ENCODE measurements at places on chromosomes 16 and 17.

DNA sequence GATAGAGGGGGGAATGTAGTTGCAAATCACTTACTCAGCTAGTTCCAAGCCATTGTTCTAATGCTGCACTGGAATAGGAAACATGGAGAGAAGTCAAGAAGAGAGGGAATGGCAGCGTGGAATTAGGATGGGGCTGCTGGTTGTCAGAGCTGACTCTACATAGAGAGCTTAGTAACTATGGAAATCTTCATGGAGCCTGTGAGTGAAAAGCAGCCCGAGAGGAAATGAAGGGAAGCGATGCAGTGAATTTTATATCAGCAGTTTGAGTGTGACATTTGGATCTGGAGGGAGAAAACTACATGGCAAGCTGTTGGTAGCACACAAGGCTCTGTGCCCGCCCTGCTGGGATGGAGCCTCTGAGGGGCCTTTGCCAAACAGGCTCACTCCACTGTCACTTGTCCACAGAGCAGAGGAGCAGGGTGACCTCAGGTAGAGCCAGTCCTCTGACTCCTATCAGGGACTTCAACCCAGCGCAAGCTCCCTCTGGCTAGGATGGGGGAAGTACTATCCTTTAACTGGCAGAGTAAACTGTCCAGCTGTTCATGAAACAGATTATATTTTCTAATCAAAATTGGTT is 27.9 kb upstream of the PMFBP1 start:
- DNase-seq = no peak

DNA sequence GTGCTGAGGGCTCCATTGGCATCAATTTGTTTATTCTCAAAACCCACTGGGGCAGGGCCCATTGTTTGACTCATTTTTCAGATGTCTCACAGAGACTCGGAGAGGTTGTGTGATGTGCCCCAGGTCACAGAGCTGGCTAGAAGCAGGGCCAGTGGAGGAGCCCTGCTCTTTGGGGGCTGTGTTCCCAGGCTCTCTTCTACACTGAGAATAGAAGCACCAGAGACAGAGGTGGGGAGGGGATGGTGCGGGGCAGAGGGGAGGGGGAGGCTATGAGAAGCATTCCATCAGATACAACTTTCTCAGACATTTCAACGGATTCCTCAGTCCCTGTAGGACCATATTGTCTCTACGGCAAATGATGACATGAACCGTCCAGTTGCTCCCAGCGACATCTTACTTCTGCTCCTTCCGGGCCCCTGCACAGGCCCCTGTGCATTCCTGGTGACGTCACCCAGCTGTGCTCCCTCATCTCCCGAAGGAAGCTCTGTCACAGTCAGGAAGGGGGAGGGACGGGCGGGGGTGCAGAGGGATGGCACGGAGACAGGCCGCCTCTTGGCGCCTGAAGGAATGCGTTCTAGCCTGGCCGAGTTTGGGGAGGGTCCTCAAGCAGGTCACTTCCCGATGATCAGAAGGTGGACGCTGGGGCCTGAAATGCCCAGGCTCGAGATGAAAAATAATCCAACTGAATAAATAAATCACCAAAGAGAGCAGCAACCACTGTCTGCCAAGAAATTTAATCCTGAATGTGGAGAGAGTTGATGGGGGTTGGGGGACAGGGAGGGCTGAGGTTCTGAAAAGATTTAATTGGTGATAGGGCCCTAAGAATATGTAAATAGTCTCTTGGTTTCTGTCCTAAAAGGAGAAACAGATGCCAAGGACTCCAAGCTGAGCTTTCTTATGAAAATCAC is 114.1 kb downstream of the NOG start:
- no peak for DNase-seq

- DNase-seq = no peak
These were observed 1015.1 kb upstream of the EEF2KMT start for GRCh38 chr16:6112700-6113099.

DNA sequence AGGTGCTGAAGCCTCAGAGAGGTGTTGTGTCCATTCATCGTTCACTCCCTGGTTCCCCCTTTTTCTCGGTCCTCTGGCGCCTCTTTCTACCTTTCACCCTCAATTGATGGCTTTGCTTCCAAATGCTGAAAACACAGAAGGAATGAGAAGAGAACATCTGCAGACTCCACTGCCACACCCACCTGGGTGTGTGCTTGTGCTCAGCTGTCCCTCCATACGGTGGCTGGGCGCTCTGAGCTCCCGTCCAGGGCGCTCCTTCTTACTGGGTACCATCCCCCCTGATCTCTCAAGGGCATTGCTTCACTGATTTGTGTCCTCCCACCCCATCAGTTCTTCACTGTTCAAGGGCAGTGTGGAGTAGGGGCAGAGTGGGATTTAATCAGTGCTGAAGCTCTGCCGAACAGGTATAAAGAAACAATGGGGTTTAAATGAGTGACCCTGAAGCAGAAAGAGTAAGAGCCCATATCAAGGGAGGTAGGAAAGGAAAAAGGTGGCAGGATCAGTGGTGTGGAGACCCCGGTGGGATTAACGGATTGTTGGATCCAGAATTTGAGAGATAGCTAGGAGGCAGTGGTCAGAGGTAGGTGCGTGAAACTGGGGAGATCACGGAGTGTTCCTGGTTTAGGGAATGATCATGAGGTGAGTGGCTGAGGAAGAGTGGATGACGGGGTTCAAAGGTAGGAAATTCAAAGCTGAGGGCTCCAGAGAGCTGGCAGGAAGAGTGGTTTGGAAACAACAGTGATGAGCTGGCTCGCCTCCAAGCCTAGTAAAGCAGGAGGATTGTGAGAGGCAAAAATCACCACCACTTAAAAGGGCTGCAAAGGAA is 40.8 kb downstream of the MRTFB start:
- DNase-seq = no peak

DNA sequence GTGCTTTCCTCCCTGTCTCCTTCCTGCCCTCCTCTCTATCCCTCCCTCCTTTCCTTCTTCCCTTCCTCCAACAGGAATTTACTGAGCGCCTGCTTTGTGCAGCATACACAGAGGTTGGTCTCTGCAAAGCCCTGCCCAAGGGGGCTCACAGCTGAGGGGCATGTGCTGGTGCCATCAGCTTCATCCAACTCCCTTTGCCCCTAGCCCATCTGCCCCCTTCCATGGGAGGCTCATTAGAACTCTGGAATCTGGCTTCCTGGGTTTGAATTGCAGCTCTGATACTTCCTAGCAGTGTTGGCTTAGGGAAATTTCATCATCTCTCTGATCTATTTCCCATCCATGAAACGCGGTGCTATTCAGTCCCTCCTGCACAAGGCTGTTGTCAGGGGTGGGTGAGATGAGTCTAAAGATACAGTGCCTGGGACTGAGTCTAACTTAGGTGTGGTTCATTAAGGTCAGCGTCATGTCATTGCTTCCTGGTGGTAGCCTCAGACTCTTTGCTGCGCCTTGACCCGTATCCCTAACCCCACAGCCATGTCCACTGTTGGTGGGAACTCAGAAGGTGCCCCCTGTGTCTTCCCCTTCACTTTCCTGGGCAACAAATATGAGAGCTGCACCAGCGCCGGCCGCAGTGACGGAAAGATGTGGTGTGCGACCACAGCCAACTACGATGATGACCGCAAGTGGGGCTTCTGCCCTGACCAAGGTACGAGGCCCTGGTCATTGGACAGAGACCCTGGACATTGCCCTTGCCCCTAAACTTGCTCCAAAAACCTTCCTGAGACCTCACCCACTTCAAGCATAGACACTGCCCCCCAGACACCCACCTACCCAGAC is 10.3 kb downstream of the MMP2 start:
- DNase-seq = no peak

DNA sequence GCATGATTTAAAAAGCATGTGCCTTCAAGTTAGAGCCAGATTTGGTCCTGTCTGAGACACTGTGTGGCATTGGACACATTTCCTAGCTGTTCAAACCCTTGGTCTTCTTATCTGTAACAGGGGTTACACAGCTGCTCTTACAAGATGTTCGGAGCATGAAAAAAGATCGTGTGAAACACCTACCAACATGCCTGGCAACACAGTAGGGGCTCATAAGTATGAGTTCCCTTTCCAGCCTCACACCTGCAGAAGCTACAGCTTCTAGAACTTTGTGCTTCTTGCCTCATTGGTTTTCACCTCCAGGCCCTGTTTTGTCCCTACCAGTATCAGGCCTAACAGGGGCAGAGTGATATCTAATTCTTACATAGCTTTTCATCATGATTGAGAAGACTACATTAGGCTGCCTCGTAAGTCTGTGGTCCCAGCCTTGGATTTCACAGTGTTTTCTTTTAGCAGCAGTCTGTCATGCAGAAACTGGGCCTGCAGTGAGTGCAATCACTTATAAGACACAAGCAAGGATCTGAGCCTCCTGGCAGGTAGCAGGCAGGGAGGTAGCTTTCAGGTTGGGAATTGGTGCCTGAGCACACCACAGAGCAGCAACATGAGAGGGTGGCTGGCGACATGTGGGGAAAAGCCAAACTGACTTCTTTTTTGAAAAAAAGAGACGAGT is 78.8 kb downstream of the CCDC182 start:
- no peak for DNase-seq

DNA sequence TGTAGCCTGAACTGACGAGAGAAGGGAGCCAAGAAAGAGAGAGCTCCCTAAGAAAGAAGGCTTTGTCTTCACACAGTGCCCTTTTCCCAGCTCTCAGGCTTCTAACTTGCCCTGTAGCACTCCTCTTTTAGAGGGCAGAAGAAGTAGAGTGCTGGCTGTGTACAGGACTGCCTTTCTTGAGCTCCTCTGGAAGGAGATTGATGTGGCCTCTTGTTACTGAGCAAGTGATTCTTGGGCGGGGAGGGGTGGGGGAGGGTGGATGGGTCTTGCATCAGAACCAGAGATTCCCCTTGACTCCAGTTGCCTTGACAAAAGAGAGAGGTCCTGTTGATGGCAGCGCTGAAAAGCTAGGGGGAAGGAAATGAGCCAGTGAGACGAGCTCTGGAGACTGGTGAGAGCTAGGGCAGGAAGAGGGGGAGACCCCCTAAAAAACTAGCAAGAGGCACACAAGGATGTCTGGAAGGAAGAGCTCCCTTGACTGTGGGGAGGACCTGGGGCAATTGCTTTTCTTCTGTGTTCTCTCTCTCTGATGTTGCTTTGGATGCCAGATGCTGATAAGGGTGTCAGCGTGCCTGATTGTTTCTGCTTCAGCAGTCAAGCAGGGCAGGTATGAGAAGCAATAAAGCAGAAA is 18.4 kb downstream of the GPR179 start:
- DNase-seq = no peak

DNA sequence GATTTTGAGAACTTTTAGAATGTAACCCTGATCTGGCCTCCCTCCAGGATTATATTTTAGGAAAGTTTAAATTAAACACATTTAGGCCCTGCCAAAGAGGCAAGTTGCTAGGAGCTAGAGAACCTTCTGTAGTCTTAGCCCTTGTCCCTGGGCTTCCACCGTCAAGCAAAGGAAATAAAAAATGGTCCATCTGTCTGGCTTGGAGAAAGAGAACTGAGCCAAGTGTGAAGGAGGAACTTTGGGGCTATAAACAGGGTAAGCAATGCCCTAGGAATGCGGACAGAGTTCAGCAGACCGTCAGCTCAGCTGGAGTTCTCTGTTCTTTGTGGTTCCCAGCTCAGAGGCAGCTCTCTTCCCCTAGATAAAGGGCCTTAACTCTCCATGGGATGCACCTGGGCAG is 29.6 kb downstream of the RCVRN start:
- no peak for DNase-seq

DNA sequence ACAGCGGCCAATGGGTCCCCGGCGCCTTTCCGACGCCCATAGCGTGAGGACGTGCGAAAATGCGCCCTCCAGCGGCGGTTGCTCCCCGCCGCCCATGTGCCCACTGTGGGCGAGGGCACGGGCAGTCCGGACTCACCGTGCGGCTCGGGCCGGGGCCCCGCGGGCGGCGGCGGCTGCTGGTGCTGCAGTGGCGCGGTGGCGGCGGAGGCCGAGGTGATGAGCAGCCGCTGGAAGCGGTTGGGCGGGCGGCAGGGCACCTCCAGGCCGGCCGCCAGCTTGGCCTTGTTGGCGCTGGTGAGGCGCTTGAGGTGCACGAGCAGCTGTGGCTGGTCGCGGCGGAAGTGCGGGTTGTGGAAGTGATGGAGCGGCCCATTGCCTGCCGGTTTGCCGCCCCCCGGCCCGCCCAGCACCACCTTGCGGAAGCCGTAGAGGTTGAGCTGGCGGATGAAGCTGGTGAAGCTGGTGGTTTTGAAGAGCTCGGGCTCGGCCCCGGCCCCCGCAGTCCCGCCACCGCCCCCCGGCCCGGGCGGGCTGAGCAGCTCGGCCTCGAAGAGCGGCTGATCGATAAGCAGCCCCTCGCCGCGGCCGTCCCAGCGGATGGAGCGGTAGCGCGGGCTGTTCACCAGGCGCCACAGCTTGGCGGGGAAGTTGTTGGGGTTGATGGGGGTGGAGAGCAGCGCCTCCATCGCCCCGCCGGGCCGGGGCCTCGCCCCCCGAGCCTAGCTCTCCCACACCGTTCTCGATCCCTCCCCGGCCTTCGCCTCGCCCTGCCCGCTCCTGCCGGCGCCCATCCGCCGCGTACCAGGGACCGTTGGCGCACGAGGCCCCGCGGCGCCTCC is at the start of gene HSF5:
Gene HSF5, minus strand, starts transcription at position 820 of the 839 bp plus-strand sequence. Its CDS starts 134 bp downstream, at position 686.
- no peak for DNase-seq

DNA sequence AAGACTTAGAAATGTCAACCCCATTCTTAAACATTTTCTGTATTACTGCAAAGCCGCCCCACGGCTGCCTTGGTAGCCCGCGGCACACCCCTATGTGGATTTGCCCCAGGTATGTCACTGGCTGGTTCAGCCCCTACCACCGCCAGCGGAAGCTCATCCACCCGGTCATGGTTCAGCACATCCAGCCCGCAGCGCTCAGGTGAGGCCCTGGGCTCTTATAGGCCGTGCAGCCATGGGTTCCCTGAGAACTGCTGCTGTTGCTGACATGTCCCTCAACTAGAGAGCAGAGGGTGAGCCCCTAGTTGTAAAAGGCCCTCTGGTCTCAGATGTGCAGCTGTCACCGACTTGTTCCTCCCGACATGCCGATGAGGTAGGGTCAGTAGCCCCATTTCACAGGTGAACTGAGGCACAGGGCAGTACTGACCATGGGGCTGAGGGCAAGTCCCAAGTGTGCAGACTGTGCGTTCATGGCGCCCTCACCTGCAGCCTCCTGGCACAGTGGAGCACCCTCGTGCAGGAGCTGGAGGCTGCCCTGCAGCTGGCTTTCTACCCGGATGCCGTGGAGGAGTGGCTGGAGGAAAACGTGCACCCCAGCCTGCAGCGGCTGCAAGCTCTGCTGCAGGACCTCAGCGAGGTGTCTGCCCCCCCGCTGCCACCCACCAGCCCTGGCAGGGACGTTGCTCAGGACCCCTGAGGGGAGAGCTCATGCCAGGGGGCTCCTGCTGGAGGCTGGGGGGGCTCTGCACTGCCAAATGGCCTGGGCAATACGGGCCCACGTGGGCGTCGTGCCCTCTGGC is 8.7 kb downstream of the CYBC1 start:
- no peak for DNase-seq

- DNase-seq = no peak
These were observed 198.8 kb upstream of the CDH5 start for GRCh38 chr16:66167564-66168291.

DNA sequence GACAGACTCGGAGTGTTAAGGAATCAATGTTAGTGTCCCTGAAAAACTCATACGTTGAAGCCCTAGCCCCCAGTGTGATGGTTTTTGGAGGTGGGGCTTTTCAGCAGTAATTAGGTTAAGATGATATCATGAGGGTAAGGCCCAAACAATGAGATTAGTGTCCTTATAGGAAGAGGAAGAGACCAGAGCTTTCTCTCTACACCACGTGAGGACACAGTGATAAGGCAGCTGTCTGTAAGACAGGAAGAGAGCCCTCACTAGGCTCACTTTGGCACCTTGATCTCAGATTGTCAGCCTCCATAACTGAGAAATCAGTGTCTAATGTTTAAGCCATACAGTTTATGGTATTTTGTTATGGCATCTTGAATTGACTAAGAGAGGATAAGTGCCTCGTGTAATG is 403.2 kb downstream of the NPIPA7 start:
- no peak for DNase-seq

GRCh38 chr16:84367297-84367680 is 1.0 kb upstream of the ATP2C2 start:
- no peak for DNase-seq

GRCh38 chr17:8160224-8160577 is 2.5 kb downstream of the VAMP2 start:
- DNase-seq = no peak

Data from hypothalamus (tissue), 51 donors.